Ecto neural progenitor cell (in vitro differentiated cells): ENCODE measurements at places on chromosomes 5 and 9.

DNA sequence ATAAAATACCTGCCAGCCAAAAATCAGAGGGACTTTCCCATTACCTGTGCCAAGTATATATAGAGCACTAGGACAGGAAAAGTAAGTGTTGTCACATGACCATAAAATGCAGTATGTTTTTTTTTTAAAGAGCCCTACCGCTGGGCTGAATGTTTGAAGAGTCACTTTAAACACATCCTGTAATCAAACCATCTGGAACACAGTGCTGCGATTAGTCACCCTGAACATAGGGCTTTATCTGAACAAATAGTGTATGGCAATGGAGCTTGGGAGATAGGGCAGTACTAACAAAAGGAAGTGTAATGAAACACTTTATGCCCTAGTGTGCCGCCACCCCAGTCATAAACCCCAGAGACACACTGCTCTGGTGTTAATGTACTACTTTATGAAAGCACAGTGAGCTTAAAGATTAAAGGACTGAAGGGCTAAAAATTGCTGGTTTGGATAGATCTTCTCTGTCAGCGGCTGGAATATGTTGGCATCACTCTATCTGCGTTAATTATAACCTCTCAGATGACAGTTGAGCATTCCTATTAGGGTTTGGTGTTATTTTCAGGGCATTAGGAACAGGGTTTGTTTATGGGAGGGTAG lies 90.4 kb downstream of the ZNF608 start:
- no peak for DNase-seq

DNA sequence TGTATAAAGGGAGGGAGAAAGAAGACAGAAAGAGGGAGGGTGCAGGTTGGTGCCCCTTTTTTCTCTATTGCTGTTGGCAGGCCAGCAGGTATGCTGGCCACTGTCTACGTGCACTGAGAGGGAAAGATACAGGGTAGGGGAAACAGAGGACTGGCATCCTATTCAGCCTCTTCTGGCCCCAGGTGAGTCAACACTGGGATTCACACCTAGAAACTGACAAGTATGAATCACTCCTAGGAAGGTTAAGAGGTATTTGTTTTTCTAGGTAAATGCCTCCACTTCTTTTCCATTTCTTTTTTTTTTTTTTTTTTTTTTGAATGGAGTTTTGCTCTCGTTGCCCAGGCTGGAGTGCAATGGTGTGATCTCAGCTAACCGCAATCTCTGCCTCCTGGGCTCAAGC lies 2.8 kb upstream of the UBAP1 start:
- no peak for DNase-seq

DNA sequence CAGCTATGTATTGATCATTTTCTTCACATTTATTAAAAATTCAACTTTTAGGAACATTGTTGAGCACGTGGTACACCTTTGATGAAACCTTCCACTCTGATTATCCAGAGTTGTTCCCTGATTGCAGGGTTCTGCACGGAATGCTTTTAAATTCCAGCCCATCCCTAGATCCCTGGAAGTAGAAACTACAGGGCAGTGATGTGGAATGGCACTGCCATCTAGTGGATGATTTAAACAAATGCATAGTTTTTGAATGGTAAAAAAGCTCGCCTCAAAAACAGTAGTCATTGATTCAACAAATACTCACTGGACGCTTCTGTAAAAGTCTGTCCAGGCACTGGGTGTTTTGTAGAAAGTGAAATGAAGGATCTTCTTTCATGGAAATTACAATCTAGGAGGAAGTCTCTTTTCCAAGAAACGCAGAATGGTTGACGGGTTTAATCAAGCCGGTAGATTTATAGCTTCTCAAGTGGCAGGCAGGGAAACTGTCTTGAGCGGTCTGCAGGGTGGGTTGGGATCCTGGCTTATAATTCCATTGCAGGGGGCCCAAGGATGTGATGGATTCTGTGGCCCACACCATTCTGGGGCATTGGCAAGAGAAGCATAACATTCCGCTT lies 118.4 kb downstream of the ARHGAP26 start:
- DNase-seq: no peak

- DNase-seq: no peak
Measured at GRCh38 chr5:164153469-164154172, 648.2 kb downstream of the MAT2B start.

DNA sequence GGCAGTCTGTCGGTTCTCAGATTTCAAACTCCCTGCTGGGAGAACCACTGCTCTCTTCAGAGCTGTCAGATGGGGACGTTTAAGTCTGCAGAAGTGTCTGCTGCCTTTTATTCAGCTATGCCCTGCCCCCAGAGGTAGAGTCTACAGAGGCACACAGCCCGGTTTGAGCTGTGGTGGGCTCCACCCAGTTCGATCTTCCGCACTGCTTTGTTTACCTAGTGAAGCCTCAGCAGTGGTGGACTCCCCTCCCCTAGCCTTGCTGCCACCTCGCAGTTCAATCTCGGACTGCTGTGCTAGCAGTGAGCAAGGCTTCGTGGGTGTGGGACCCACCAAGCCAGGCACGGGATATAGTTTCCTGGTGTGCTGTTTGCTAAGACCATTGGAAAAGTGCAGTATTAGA lies 8.0 kb downstream of the SLC27A6 start:
- no peak for DNase-seq

GRCh38 chr5:60333005-60333571 lies 366.9 kb downstream of the DEPDC1B start:
- no peak for DNase-seq

GRCh38 chr5:90585337-90585986 lies 26.9 kb downstream of the ADGRV1 start:
- no peak for DNase-seq

- DNase-seq: no peak
Measured at GRCh38 chr5:121350181-121350930, 501.3 kb upstream of the FTMT start.

DNA sequence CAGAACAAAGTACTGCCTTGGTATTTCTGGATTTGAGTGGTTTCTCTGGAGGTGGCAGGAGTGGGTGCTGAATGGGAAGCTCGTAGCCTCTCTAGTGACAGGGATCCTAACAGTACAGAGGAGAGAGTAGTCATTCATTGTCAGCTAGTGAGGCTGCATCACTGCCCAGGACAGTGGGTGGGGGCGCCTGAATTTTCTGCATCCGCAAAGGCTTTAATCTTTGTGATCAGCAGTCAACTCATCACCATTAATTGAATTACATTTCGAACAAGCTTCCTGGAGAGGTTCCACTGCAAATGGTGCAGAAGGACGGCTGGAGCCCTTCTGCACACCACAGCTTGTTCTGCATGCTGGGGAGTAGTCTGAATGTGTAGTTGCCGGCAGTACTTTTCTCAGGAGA lies 77.5 kb downstream of the HSPA4 start:
- DNase-seq: no peak

DNA sequence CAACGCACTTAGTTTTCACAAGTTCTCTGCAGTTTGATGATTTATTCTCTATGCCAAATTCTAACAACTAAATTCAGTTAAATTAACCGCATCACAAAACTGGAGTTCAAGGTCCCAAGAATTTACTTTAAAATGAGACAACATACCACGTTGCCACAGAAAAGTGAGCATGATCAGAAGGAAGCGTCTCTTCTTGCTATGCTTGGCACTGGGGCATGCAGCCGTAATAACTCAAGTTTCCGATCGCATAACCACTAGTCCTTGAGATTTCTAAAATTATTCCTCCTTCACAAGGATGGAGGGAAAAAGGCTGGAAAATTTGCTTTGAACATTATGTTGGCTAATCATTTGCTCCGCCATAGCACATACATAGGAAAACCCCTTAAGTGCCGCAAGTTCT lies 13.9 kb downstream of the NFIB start:
- DNase-seq: no peak
